SHP77 treated with DMSO at 0.1 percent for 48 hours (cell line): ENCODE measurements at places on chromosomes 12 and 14.

GRCh38 chr14:97827746-97828145 lies 1030.6 kb downstream of the VRK1 start:
- no peak for DNase-seq

DNA sequence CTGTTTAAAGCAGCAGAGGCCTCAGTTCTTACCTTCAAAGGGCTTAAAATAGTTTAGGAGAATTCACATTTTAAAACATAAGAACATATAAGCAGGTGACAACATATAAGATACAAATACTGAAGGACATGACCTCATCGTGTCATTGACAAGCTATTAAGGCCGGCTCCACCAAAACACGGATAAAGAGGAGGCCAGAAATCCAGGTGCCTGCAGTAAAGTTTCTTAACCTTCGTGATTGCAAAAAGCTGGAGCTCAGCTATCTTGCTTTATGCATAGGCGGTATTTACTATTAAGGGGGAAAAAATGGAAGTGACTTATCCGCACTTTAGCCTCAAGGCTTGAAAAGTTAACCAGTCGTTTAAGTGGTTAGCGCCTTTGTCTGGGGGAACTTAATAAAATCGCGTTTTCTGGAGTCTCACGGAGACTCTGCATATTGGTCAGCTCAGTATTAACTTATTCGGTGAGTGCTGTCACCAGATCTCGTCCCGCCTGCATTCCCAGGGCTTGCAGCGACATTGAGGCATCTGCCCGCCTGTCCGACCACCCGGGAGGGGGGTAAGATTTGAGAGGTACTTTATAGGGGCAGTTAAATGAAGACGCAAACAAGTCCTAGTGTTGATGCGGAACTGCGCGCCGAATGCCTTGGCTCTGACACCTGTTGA lies 1.1 kb upstream of the SP1 start:
- DNase-seq = no peak

GRCh38 chr12:43662736-43663135 lies 95.9 kb downstream of the PUS7L start:
- no peak for DNase-seq

DNA sequence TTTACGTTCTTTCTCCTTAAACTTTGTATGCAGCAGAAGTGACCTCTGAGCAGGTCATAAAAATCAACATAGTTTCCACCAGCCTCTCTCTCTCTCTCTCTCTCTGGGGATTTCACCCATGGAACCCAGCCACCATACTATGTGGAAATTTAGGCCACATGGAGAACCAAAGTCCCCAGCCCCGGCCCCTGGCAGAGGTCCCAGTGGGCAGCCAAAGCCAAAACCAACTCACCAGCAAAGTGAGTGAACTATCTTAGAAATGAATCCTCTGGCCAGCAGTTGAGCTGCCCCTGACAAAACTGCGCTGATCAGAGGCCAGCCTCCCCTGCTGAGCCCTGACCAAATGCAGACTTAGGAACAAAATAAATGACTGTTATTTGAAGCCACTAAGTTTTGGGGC lies 9.2 kb downstream of the DUSP6 start:
- DNase-seq = no peak

DNA sequence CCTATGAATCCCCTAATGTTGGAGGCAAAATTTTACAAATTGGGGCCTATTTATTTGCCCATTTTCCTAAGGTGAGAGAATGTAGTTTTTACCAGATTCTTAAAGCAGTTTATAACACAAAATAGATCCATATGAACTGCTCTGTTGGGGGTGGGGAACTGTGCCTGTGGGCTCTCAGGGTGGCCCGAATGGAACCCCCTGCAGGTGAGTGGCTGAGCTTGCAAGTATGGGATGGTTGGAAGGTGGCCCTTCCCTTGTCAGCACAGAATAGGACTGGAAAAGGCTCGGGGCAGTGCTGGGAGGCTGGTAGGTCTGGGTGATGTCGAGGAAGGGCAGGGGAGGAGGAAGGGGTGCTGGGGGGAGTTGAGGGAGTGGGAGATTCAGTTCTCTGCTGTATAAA lies 4.9 kb downstream of the VSX2 start:
- no peak for DNase-seq

GRCh38 chr12:105933671-105934665 lies 204.8 kb downstream of the NUAK1 start:
- DNase-seq = no peak

GRCh38 chr12:130859161-130859560 lies 12.7 kb upstream of the RAN start:
- DNase-seq = no peak

- DNase-seq = no peak
These were observed 134.7 kb downstream of the FGD4 start for GRCh38 chr12:32533971-32534590.

DNA sequence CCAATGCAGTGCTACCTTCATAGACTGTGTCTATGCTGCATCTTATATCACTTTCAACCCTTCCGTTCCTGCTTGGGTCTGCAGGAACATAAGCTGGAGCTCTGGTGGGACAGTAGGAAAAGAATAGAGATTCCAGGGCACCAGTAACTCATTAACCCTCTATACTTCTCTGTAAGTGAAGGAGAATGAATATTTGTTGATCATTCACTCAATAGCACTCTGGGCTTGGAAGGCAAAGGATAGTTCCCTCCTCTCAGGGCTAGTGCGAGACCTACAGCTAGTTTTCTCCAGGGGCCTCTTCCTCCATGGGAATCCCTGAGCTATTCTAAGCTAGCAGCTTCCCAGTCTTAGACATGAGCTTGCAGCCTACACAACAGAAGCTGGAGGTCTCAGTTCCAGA lies 84.7 kb downstream of the BMP4 start:
- no peak for DNase-seq

GRCh38 chr12:114263056-114263805 lies 142.7 kb downstream of the TBX5 start:
- DNase-seq = no peak

GRCh38 chr14:61645247-61645646 lies 50.1 kb upstream of the HIF1A start:
- no peak for DNase-seq
